ENCODE measurements at places on chromosomes 6 and 20.

GRCh38 chr6:104108634-104109033 is 751.1 kb downstream of the HACE1 start:
- no peak for DNase-seq

DNA sequence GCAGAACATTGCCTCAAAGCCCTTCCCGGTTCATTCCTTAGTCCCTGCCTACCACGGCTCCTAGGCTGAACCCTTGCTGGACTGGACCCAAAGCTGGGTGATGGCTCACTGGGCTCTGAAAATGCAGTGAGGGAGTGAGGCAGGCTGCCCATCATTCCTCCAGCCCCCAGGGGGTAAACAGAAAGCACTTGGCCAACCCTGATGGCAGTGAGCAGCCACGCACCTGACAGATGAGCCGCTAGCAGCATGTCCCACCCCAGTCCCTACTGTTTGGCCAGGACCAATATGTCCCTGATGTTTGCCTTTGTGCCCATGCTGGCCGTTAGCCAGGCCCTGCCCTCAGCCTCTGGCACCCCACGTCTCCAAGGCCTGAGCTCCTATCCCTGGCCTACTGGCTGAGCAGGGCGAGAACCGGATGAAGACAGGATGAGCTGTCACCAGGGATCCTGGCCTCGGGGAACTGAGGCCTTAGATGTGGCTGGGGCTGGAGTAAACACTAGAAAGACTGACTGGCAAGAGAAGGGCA is 19.4 kb upstream of the BAK1 start:
- no peak for DNase-seq

GRCh38 chr6:157139054-157139708 is 184.1 kb downstream of the TMEM242 start:
- no peak for DNase-seq

DNA sequence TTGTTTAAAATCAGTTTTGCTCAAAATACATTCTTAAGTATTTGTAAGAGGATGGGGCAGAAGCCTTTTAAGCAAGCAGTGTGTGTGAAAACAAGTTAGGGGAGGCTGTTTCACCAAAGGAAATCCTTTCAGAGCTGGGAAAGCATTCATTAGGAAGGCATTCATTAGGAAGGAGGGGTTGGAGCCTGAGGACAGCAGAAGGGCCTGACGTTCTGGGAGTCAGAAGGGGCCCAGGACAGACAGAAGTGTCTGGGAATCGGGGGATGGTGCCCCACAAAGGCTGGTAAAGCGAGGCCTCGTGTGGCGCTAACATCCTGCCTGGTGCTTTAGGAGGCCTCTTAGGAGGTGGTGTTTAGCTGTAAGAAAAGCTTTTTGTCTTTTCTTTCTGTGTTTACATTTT is 80.6 kb upstream of the NXT1 start:
- DNase-seq, result no peak

DNA sequence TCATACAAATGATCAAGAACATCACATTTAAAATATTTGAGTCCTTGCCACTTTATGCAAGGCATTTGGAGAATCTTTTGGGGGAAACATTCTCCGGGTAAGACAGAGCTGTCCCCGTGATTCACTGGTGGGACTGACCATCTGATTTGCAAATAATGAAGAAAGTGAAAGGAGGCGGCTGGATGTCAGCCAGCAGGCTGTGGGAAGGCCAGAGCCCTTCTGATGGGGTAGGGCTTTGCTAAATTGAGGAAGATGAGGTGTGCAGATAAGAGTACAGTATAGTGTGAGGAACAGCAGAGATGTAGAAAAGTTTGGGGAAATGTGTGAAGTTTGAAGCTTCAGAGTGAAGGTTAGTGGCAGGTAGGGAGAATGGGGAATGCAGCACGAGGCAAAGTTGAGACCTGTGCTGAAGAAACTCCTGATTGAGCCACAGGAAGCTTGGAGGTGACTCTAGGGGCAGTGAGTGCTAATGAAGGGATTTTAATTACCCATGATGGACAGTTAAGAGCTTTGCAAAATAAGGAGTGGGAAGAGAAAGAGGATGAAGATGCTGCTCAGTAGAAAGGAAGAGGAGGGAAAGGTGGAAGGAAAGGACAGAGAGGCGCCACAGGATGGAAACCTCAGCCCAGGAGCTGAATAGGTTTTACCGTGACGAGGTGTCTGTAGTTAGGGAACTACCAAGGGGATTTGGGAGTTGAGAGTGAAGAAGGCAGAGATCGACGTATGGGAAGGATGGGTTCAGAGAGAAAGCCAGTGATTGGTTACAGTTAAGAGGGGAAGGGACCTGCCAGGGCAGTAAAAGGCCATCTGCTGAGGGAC is 68.7 kb downstream of the SNX9 start:
- DNase-seq, result no peak

GRCh38 chr6:31573239-31574105 is 1.4 kb downstream of the LTA start:
- no peak for DNase-seq

- no peak for DNase-seq
These were observed 11.4 kb downstream of the HECA start for GRCh38 chr6:139146317-139146726.

- DNase-seq, result no peak
These were observed 10.6 kb downstream of the TCF21 start for GRCh38 chr6:133899556-133899955.

DNA sequence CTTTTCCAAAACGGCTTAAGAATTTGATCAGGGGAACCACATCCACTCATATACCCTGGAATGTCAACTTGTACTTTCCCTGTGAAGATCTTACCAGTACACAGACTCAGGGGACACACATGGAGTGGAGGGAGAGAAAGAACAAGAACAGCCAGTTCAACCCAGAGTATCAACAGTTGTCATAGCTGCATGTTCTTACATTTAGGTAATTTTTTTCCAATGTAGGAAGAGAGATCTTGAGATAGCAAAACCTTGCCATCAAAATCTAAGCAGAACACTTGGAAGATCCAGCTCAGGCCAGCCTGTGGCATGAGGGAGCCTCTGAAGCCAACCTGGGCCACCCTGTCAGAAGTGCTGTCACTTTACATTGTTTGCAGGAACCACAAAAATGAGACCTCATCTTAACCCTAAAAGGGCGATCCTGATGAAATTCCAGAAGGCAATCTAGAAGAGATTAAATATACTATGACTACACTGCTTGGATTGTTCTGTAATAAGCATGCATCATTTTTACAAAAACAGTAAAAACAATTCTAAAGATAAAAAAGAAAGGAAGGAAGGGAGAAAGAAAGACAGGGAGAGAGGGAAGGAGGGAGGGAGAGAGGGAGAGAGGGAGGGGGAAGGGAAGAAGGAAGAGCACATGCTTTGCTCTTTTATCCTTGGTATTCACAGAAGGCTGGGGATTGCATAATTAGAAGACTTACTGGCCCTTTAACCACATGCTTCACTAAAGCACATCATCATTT is 124.7 kb upstream of the TCF21 start:
- no peak for DNase-seq

GRCh38 chr20:38320221-38320620 is 16.3 kb downstream of the BPI start:
- DNase-seq, result no peak

- DNase-seq, result no peak
These were observed 118.1 kb downstream of the IRF4 start for GRCh38 chr6:509676-510075.

DNA sequence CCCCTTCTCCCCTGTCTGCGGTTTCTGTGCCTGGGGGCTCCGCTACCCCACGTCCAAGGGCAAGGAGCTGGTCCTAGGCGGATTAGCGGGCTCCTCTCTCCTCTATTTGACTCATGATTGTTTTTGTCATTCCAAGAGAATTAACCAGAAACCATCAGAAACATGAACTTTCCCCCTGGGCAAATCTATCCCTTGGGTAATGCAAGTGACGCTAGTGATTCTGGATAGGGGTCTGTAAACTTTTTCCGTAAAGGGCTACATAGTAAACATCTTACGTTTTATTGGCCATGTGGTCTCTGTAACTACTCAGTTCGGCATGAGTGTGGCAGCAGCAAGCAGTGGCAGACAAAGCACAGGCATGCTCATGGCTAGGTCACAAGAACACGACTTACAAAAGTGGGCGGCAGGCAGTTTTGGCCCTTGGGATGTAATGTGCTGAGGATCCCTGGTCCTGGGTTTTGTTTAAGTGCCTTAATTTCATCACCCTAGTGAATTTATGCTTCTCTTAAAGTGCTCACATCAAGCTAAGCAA is 654 bp downstream of the CST11 start:
- DNase-seq, result no peak

DNA sequence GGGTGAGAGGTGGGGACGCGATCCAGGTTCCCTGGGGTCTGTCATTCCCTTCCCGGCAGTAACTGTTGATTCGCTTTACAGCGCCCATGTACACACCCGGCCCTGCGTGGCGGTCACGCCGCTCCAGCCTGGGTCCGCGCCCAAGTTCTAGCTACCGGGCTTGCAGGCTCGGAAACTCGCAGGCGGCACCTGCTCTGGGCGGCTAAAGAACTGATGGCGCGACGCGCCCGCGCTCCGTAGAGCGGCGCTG is 1.4 kb upstream of the POU3F2 start:
- no peak for DNase-seq

DNA sequence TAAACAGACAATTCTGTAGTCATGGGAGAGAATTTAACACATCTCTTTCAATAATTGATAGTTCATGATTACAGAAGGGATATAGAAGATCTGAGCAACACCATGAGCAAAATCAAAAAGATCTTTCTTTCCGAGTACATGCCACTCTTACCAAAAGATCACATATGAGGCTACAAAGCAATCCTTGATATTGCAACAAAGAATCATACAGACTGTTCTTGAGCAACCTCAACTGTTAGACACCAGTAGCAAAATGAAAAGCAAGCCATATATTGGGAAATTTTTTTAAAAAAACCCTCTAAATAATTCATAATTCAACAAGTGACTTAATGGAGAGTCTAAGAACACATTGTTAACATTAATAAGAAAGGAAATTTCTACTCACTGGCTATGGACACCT is 3.6 kb upstream of the CD83 start:
- no peak for DNase-seq

- DNase-seq, result no peak
These were observed 48.1 kb upstream of the CTAGE9 start for GRCh38 chr6:131758920-131759319.

GRCh38 chr6:105507811-105508210 is 104.9 kb upstream of the PREP start:
- DNase-seq, result no peak

DNA sequence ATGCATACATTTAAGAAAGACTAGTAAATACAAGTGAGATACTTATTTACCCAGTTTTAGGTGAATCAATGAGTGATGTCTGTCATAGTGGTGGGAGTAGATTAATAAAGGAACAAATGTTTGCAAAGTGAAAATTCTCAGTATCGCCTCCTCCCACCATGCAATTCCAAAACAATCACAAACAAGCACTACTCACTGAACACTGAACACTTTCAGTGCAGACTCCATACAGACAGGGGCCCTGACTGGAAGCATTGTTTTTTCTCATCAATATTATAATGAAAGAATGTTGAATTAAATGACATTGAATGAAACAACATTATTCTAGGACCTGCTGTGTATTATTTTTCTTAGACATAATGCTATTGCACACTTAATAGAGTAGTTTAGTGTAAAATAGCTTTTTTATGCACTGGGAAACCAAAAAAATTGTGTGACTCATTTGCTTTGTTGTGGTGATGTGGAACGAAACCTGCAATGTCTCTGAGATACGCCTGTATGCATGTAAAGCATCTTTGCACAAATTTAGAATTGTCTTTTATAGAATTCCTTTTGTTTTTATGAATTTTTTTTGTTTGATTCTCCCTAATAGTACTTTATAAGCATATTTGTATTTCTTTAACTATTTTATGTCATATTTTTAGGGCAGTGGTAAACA is 317.5 kb downstream of the UTRN start:
- no peak for DNase-seq

DNA sequence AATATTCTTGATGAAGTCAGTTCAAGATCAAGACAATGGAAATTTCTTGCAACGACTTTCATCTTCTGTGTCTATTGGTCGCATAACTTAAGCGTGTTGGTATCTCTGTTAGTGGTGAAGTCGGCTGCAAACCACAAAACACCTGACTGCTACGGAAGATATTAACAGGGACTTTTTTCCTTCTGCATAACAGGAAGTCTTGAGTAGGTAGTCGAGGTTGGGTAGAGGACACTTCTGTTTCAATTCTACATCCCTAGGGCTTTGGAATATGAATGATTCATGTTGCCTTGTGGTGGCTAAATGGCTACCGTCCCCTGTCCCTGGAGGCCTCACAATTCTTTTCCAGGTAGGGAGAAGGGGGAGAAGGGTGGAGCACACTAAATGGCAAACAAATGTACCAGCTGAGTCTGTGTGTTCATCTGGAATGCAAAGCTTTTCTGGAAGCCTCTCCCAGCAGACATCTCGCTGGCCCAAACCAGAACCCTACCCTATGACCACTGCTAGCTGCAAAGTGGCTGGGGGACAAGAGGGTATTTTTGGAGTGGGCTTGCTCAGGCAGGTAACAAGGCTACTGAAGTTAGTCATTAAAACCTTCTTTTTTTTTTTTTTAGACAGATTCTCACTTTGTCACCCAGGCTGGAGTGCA is 34.6 kb upstream of the NKX2-2 start:
- no peak for DNase-seq

DNA sequence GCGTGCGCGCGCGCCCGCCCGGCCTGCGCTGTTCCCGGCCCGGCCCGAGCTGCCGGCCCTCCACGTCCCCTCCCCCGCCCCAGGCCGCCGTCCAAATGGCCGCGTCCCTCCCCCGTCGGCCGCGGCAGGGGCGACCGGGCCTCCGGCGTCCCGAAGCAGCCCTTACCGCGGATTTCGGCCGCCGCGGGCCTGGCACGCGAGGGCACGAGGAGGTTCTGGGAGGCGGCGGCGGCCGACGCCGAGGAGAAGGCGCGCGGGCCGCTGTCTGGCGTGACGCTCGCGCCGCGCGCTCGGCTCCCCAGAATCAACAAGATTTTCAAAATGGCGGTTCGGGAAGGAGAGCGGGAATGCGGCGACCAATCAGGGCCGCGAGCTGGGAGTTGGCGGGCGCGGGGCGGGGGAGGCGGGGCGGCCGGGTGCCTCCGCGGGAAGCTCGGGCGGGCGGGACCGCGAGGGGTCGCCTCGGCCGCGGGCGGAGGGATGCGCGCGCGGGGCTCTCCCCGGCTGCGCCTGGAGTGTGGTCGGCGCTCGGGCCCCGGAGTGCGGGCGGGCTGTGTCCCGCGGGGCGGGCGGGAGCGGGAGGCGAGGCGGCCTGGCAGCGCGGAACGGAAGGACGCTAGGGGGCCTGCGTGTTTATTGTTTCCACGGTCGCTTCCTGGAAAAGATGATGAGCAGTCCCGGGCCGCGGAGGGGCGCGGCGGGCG is at the start of gene DEK:
DEK (minus strand) TSS at position 312 of the 704 bp plus-strand sequence. CDS start 543 bp downstream, outside the sequence.
- DNase-seq, result peak; percentile 77

DNA sequence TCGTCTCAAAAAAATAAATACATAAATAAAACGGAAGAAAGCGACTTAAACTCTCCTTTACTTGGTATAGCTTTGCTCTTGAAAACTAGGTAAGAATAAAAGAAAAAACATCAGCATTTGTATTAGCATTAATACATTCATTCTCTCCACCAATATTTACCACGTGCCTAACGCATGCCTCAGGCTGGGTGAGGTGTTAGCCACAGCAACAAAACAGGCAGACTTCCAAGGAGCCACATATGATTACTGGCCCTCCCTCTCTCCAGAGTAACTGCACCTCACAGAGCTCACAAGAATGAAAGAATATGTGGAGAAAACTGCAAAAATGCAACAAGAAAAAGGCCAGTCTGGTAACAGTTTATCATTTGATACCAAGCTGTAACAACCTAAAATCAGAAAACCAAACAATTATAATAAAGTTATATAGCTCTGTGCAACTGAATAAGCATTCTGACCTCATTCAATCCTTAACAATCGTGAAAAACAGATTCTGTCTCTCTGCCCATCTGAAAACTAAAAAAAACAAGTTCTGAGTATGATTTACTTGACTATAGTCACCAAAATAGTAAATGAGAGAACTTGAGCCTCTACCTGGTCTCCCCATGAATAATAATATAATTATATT is 5.2 kb downstream of the NAPB start:
- no peak for DNase-seq

All from activated CD8-positive, alpha-beta memory T cell treated with anti-CD3 and anti-CD28 coated beads for 4 hours (primary cell).